NCI-H345 (cell line): ENCODE measurements at places on chromosomes 2 and 18.

DNA sequence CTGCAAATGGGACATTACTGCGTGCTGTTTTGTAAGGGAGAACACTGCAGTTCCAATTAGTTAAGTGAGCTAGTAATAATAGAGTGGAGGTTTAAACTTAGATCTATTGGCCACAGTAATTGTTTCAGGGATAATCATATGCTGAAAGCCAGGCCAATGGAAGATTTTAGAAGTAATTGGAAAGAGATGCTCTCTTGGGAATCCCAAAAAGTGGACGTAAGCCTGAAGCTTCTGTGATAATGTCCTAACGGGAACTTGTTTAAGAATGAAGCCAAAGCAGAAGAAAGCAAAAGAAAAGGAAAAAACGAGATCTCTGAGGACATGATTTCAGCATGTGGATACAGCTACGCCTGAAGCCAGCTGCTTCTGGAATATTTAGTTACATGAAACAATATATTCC, 594.6 kb downstream of the SLC4A3 start:
- DNase-seq, result no peak

- no peak for DNase-seq
Observed at GRCh38 chr18:22179631-22180030, 10.2 kb downstream of the GATA6 start.

GRCh38 chr2:199465390-199465789, 7.7 kb upstream of the SATB2 start:
- DNase-seq, result no peak

- DNase-seq, result no peak
Observed at GRCh38 chr18:23541349-23542093, 38.2 kb downstream of the RMC1 start.

- no peak for DNase-seq
Observed at GRCh38 chr2:148013876-148014275, 6.7 kb downstream of the ORC4 start.

DNA sequence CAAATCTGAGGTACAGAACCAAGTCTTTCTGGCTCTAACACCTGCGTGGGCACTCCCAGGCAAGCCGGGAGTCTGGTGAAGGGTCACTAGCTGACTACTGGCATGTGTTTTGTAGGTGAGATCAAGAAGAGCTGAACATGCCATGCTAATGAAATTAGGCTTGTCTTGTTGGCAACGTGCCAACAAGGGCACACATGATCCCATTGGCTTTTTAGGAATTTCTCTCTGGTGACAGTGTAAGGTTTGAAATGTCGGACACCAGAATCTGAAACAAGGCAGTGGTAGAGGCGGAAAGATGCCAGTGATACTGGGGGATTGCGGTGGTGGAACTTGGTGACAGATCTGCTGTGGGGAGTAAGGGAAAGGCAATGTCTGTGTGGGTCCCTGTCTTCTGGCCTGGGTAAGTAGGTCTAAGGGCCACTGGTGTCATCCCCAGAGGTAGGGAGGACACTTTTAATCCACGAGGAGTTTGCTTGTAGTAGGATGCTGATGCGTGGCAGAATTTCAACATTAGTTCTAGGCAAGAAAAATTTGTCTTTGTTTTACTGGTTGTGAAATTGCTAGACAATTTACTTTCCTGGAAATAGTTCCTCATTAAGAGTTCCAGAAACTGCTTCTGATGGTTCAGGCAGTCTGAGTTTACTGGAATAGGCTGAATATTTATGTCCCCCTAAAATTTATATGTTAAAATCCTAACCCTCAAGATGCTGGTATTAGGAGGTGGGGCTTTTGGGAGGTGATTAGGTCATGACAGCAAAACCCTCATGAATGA, 52.6 kb upstream of the ACMSD start:
- no peak for DNase-seq

DNA sequence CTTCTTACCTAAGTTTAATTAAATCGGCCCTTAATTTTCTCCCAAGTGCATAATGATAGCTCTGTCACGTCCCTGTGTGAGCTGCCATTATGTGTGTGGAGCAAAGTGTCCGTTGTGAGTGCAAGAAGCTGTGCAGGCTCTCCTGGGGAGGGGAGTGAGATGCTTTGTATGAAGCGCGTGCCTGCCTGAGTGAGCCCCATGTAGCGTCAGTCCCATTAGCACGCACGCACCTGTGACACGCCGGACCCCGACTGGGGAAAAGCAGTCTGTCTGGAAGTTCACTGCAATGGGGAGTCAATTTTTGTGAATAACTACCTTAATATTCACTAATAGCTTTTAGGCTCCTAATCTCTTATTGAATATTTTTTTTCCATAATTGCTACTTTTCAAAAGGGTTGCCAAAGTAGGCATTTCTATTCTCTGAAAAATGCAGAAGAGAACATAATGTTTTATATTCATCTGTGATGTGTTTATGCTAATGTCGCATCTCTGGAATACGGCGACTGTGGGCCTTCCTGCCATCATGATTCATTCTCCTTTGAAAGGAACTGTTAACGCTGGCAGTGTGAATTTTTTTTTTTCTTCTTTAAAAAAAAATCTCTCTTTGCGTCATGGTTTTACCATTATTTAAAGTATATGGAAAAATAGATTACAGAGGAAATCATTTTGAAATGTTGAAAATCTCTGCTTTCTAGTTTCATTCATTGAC, 157.7 kb downstream of the COL4A4 start:
- DNase-seq, result no peak

DNA sequence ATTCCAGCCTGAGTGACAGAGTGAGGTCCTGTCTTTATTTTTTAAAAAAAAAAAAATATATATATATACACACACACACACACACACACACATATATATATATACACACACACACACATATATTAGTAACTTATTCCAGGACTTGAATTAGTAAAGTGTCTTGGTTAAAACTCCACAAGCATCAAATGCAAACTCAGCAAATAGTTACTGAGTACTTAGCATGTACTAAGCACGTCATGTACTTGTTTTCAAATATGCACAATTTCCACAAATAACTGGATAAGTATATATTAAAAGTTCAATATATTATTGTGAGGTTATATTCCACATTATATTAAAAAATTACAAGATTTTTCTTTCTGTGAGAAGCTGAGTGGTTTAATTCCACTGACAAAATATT, 304.7 kb downstream of the ZEB2 start:
- no peak for DNase-seq

- no peak for DNase-seq
Observed at GRCh38 chr2:174580951-174581350, 16.7 kb downstream of the WIPF1 start.

GRCh38 chr2:47497843-47498460, 95.0 kb downstream of the MSH2 start:
- DNase-seq, result no peak

- no peak for DNase-seq
Observed at GRCh38 chr2:62527478-62528210, 21.6 kb upstream of the TMEM17 start.

- DNase-seq, result peak; percentile 32
Observed at GRCh38 chr18:57446322-57446721, 11.1 kb downstream of the ONECUT2 start.

DNA sequence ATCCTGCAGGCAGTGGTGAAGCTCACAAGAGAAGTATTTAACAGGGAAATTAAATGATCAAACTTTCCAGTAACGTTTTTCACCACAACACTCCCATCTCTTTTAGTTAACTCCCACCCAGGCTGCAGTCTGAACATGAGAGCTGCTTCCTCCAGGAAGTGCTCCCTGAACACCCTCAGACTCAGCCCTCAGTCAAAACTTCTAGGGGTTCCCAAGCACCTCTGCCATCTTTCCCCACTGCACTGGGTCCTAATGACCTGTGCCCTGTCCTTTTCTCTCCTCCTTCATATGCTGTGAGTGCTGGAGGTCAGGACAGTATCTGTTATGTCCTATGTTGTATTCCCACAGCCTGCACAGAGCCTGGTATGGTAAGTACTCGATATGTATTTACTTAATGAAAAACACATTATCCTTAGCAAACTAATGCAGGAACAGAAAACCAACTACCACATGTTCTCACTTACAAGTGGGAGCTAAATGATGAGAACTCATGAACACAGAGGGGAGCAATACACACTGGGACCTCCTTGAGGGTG, 49.2 kb upstream of the ASPRV1 start:
- no peak for DNase-seq

DNA sequence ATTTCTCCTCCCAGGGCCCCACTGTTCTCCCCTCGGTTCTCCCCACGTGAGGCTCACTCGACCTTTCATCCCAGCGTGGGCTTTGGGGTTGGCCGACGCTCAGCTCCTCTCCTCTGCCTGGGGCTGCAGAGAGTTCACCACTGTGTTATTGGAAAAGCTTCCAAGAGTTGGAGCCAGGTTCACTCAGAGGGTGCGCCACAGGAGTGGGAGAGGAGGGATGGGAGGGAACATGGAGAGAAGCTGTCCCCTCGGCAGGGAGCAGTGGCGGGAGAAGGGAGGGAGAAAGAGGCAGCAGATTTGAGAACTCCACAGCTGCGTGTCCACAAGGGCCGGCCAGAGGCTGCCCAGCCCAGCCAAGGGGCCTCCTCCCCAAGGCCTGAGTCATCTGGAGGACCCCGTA, 197.1 kb upstream of the SMAD2 start:
- DNase-seq, result no peak

GRCh38 chr2:132681766-132682165, 11.8 kb upstream of the LYPD1 start:
- DNase-seq, result no peak

- DNase-seq, result no peak
Observed at GRCh38 chr2:174974131-174974530, 31.1 kb downstream of the CHN1 start.

GRCh38 chr2:102094917-102095316, 47.6 kb upstream of the IL1R1 start:
- no peak for DNase-seq

GRCh38 chr18:37428288-37428974, 137.2 kb downstream of the CELF4 start:
- DNase-seq, result no peak

DNA sequence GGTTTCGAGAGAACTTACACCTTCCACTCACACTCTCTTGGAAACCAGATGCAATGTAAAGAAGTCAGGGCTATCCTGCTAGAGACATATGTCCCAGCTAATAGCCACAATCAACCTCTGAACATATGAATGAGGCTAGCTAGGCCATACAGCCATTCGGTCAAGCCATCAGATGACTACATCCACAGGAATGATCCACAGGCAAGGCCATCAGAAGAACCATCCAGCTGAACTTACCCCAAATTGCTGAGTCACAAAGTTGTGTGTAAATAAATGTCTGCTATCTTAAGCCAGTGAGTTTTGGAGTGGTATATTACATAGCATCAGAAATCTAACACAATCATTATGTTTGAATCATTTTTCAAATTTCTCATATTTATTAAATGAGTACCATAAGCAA, 5.2 kb upstream of the SPAST start:
- no peak for DNase-seq

GRCh38 chr2:99389371-99389770, 52.2 kb downstream of the EIF5B start:
- DNase-seq, result no peak
